T-helper 2 cell (primary cell): ENCODE measurements at places on chromosomes 16 and 17.

DNA sequence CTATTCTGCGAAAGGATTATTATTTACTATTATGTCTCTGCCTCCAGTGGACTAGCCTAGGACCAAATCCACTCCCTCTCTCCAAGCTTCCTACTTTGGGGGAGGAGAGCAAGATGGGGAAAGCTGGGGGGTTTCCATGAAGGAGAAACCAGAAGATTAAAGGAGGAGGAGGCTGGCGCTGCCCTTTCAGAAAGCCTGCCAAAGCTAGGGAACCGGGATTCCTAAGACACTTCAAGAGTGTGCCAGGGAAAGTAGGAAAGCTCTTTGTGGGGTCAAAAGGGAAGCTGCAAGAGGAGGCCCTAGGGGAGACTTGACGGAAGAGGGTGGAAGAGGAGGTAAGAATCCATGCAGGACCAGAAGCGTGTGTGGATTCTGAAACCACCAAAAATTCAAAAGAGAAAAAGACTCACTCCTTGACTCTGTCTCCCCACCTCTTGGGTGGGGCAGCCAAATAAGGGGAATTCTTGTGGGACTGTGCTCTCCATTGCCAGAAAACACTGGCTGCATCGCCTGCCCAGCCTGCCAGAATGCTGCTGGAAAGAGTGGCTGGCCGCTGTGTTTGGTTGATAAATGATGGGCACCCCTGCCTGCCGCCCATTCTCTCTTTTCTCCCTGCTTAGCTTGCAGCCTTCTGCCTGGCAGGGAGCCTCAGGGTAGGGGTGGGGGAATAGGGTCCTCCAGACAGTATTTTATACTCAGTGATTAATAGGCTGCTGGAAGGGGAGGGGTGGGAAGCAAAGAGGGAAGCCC is 11.8 kb upstream of the KAT7 start:
- no peak for DNase-seq

GRCh38 chr17:82238472-82239201 is 9.8 kb downstream of the SLC16A3 start:
- DNase-seq = peak; percentile 82

GRCh38 chr17:6981426-6981825 is 14.4 kb upstream of the ALOX12 start:
- no peak for DNase-seq

DNA sequence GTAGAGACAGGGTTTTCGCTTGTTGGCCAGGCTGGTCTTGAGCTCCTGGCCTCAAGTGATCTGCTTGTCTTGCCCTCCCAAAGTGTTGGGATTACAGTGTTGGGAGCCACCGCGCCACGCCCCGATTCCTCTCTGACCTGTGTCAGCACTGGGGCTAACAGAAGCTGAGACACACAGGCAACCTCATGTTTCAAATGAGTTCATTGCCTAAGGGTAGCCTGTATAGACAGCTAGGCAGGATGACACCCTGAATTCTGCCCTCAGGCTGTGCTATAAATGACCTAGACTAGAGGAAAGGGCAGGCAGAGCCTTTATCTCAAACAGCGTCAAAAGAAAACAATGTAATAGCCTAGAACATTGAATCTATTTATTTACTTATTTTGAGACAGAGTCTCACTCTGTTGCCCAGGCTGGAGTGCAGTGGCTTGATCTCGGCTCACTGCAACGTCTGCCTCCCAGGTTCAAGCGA is 2.3 kb upstream of the CDK3 start:
- no peak for DNase-seq

DNA sequence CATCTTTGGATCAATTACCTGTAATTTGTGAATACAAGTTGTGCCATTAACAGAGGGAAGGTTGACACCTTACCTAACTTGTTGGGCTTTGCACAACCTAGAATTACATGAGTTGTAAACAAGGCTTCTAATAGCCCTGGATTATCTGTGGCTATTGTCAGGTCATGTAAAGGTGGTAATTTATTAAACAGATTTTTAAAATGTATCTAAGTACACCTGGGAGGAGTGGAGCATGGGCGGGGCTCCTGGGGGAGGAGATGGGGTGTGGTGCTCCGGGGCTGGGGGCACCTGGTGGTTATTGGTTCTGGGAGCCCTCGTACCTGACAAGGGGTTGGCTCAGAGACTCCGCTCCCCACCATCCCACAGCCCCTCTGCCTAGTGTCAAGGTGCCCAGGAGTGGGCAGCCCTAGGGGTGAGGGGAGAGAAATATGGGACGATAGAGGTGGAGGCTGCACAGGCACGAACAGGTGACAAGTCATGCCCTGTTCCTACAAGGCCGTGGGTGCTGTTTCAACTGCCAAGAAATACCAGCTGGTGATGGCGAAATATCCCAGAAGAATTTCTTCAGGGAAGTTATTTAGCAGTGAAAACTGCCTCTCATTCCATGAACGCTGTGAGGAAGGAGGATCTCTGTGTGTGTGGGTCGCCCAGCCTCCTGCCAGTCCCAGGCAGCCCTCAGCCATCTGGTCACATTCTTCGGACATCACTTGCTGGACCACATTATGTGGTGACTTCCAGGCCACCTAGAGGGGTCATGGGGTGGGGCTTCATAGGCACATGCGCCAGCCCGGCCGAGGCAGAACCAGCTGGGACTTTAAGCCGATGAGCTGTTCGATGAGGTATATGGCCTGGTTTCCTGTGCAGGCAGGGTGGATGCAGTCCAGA is 55.5 kb upstream of the IRX3 start:
- no peak for DNase-seq
